Liver (tissue), 10 donors: ENCODE measurements at places on chromosomes 3 and 15. TPM values are rescaled to one million over a fixed set of nuclear protein-coding genes. Genes with fewer than 3 reads are reported as not detected.

The KNG1 gene
- polyA plus RNA-seq = 785 TPM

The TRPM1 gene
- not detected for polyA plus RNA-seq

The GPR62 gene
- 0.07 TPM for polyA plus RNA-seq

The FGF12 gene
- polyA plus RNA-seq = 0.11 TPM

The ERICH6 gene
- polyA plus RNA-seq = not detected

The SLC7A14 gene
- 0.01 TPM for polyA plus RNA-seq

The ZNF445 gene
- polyA plus RNA-seq = 2.2 TPM

The ANKDD1A gene
- 0.53 TPM for polyA plus RNA-seq

The ITIH3 gene
- 743 TPM for polyA plus RNA-seq

The GOLGA6L4 gene
- polyA plus RNA-seq = 0.28 TPM

The CADM2 gene
- 0.65 TPM for polyA plus RNA-seq

The SERPINI1 gene
- polyA plus RNA-seq = 2.6 TPM
